Uterus (tissue), 4 donors: ENCODE measurements at places on chromosomes 5 and 9. TPM values are rescaled to one million over a fixed set of nuclear protein-coding genes. Genes with fewer than 3 reads are reported as not detected.

Gene GDF9
- total RNA-seq, result 0.18 TPM

Gene HTR4
- 0.26 TPM for total RNA-seq

Gene DMGDH
- 5.7 TPM for total RNA-seq

Gene LHX3
- total RNA-seq, result not detected

Gene FRMD3
- total RNA-seq, result 13.3 TPM

Gene NUTM2F
- not detected for total RNA-seq

Gene TAF9
- total RNA-seq, result 50.5 TPM

Gene SPRY4
- total RNA-seq, result 13.8 TPM

Gene SIGMAR1
- total RNA-seq, result 34.1 TPM

Gene SLC25A2
- total RNA-seq, result 0.28 TPM

Gene GPRIN1
- not detected for total RNA-seq

Gene PTGES
- total RNA-seq, result 4.2 TPM

Gene DPYSL3
- total RNA-seq, result 121 TPM

Gene ZNF883
- total RNA-seq, result 1.3 TPM

Gene UAP1L1
- total RNA-seq, result 13.8 TPM

Gene COL5A1
- total RNA-seq, result 167 TPM

Gene CEL
- 1.4 TPM for total RNA-seq

Gene KYAT1
- 11.0 TPM for total RNA-seq

Gene CCDC127
- 5.6 TPM for total RNA-seq

Gene AGXT2
- total RNA-seq, result not detected

Gene BTF3
- total RNA-seq, result 592 TPM

Gene KLF4
- 152 TPM for total RNA-seq

Gene GPX3
- 217 TPM for total RNA-seq

Gene SCGB3A2
- total RNA-seq, result not detected

Gene TUT7
- total RNA-seq, result 26.0 TPM

Gene SOHLH1
- total RNA-seq, result not detected

Gene GPR151
- not detected for total RNA-seq

Gene IL4
- total RNA-seq, result not detected

Gene CCNJL
- total RNA-seq, result 5.8 TPM

Gene ANKRD18B
- total RNA-seq, result not detected

Gene PCDHGA11
- 12.8 TPM for total RNA-seq

Gene N4BP3
- total RNA-seq, result 9.6 TPM

Gene SLC45A2
- not detected for total RNA-seq

Gene FAM153A
- total RNA-seq, result not detected

Gene VCAN
- 833 TPM for total RNA-seq

Gene UBE2QL1
- 0.34 TPM for total RNA-seq

Gene PRSS3
- total RNA-seq, result not detected

Gene FGF10
- total RNA-seq, result 0.77 TPM

Gene MRPS27
- 54.4 TPM for total RNA-seq
